Large intestine (tissue), 12 donors: ENCODE measurements at places on chromosomes 16 and 17. TPM values are rescaled to one million over a fixed set of nuclear protein-coding genes. Genes with fewer than 3 reads are reported as not detected.

DNA sequence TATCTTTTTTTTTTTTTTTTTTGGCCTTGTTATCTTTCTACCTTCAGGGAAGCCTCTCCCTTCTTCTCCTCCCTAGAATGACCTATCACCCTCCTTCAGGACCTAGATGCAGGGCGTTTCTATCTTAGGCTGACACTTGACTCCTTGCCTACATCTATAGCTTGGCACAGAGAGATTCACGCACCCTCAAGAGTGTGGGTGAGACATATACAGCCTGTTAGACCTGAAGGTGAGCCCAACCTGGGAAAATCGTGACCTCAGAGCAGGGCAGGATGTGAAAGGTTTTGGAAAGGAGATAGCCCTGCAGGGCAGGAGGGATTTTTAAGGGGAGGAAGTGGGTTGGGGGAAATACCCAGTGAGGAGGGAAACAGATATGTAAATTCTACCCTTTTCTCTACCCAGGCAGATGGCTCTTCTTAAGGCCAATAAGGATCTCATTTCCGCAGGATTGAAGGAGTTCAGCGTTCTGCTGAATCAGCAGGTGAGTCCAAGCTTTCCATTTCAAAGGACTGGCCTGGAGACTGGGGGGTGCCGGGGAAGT, at the start of gene AHSP:
Gene AHSP, plus strand, starts transcription at position 167 of the 541 bp plus-strand sequence. Its CDS starts 240 bp downstream, at position 407.
- DNase-seq: no peak

DNA sequence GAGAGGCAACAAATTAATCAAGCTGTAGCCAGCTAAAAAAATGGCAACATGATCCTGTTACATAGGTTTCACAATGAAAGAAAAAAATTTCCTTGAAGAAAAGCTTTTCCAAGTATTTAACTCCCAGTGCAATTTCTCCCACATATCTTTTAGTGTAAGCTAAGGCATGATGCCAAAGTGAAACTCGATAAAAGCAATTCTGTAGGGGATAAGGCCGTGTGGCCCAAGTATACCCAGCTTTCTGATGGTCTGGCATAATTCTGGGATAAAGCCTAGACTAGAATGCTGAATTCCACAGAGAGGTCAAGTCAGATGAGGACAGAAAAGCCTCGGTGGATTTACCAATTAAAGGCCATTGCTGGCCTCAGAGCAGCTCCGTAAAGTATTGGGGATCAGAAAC, 36.2 kb downstream of the CTCF start:
- DNase-seq: no peak

HP gene
- 0.73 TPM for polyA plus RNA-seq

DNA sequence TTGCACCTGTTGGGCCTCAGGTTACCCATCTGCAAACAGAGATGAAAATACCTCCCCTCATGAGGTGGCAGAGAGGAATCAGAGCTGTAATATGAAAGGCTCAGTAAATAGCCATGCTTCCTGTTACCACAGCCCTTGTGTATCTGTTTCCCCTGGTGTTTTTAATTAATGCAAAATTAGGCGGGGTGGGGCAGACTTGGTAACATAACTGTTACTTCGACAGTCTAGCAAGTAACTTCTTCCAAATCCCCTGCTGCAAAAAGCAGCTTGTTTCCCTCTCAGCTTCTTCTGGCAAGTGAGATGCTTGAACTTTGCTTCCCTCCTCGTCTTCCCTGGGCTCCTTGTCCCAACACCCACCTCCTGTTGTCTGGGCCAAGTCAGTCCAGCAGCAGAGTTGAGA, 381.5 kb downstream of the CPPED1 start:
- DNase-seq: no peak

GRAPL gene
- polyA plus RNA-seq: 3.4 TPM

GRCh38 chr17:9472541-9472940, 103.1 kb downstream of the STX8 start:
- DNase-seq: no peak

DNA sequence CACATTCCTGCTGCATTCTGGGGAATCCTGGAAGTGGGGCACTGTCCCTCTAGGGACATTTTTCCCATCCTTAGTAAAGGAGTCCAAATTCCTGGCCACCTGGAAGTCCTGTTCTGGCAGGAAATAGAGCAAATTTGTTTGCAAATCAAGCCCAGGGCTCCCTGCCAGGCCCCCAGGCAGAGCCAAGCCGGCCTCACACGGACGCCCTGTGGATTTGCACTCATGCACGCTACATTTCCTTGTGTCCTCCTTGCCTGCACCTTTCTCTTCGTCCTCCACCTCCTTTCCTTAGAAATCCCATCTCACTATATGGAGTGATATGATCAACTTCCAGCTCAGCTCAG, 7.0 kb upstream of the CALB2 start:
- DNase-seq: no peak

CCL17 gene
- polyA plus RNA-seq: 0.30 TPM

WSB1 gene
- polyA plus RNA-seq: 230 TPM

- DNase-seq: no peak
Observed at GRCh38 chr17:9380361-9380760, 195.3 kb downstream of the STX8 start.

DNA sequence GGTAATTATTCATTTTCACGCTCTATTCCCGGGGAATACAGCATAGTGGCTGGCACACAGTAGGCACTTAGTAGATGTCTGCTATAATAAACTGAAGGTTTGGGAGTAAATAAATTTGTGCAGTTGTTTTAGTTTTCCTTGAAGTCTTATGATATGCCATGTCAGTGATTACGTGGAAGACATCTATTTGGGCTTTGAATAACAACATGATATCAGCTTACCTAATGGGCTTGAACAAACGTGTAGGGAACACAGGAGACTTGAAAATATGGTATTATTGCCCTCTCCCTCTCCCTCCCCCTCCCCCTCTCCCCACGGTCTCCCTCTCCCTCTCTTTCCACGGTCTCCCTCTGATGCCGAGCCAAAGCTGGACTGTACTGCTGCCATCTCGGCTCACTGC, 36.3 kb upstream of the NETO2 start:
- DNase-seq: no peak

GRCh38 chr16:27549464-27549745, 308 bp downstream of the GTF3C1 start:
- no peak for DNase-seq

GRCh38 chr16:1362807-1363206, 11.1 kb downstream of the GNPTG start:
- no peak for DNase-seq

NF1 gene
- 25.9 TPM for polyA plus RNA-seq

TAOK2 gene
- polyA plus RNA-seq: 46.6 TPM

NOXO1 gene
- polyA plus RNA-seq: 2.8 TPM

- no peak for DNase-seq
Observed at GRCh38 chr16:70577256-70577698, 53.7 kb downstream of the SF3B3 start.
